Right cardiac atrium (tissue), 5 donors: ENCODE measurements at places on chromosomes 3 and 15. TPM values are rescaled to one million over a fixed set of nuclear protein-coding genes. Genes with fewer than 3 reads are reported as not detected.
A peak's percentile ranks its signal among the peaks of the same experiment; 100 is the strongest.

Gene LRTM1
- not detected for total RNA-seq

Gene EXOG
- 23.8 TPM for total RNA-seq

Gene NME9
- total RNA-seq, result not detected

Gene ATP10A
- 3.0 TPM for total RNA-seq

Gene ZNF619
- total RNA-seq, result 6.3 TPM

Gene CORO2B
- total RNA-seq, result 5.8 TPM

Gene CLSTN2
- total RNA-seq, result 27.5 TPM

Gene LINGO1
- total RNA-seq, result 5.7 TPM

Gene ADGRG7
- total RNA-seq, result not detected

Gene NOX5
- not detected for total RNA-seq

Gene ITIH4
- total RNA-seq, result 3.4 TPM

Gene GOLGA8S
- 0.53 TPM for total RNA-seq

Gene ISG20
- 5.3 TPM for total RNA-seq

DNA sequence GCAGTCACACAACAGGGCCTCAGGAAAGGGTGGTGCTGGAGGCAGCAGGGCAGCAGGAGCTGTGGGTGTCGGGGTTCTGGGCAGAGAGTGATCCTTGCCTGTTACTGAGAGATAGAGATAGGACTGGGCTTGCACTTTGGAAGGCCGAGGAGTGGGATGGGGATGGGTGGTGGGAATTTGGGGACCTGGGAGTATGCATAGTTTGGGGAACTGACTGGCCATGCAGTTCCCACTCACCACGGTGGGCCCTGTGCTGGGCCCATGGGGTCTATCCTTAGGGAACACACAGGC, 192.5 kb upstream of the LINGO1 start:
- DNase-seq, result no peak

DNA sequence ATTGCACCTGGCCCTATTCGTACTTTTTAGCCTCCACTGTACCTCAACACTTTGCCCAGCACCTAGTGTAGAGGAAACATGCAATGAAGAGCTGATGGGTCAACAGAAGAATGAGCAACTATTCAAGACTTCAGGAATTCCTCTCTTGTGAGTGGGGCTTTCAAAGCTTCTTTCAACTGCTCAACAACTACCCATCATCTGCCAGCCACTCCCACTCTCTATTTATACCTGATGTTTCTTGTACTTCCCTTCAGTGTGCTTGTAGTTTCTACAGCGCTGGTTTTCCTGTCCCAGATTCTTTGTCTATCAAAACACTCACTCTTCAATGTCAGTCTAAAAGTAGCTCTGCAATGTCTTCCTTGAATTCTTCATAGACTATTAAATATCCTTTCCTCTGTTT, 168.3 kb upstream of the LPP start:
- DNase-seq, result no peak

- DNase-seq, result no peak
These were observed 281.2 kb upstream of the DPH6 start for GRCh38 chr15:35827141-35827540.

GRCh38 chr3:164852866-164853265, 225.4 kb downstream of the SI start:
- DNase-seq, result no peak

GRCh38 chr3:146912241-146913015, 307.3 kb upstream of the PLSCR5 start:
- DNase-seq, result no peak

DNA sequence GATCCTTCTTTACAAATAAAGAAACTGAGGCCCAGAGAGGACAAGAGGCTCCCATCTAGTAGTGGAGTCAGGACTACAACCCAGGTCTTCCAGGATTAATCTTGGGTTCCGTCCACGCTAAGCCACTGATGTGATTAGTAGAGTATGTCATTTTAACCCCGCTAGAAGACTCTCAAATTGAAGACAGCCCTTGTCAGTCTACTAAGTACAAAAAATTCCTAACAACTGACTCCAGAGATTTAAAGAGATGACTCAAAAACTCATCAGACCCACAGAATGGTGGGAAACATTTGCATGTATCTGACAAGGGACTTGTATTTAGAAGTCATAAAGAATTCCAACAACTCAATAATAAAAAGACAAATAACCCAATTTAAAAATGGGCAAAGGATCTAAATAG, 145.3 kb downstream of the CNTN3 start:
- no peak for DNase-seq

DNA sequence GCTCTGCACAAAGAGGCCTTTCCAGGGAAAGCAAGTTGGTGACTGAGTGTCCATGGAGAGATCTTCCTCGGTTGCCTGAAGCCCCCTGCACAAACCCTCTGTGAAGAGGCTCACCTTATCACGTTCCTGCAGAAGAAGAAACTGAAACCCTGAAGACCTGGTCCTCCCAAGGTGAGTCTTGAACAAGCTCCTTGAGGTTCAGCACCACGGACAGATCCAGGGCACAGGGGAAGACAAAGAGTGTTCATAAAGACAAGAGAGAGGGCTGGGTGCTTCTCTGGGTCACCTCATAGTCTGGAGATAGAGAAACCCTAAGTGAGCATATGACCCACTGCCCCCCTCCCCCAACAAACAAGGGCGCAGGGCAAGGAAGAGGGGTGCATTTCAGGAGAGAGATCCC, 21.7 kb upstream of the TBC1D21 start:
- DNase-seq, result peak; percentile 77

- DNase-seq, result no peak
These were observed 12.1 kb downstream of the VEPH1 start for GRCh38 chr3:157491136-157491535.

- DNase-seq, result no peak
These were observed 713 bp upstream of the PLEKHO2 start for GRCh38 chr15:64841060-64841343.

- DNase-seq, result peak; percentile 41
These were observed 21.7 kb downstream of the ALS2CL start for GRCh38 chr3:46671541-46672348.

DNA sequence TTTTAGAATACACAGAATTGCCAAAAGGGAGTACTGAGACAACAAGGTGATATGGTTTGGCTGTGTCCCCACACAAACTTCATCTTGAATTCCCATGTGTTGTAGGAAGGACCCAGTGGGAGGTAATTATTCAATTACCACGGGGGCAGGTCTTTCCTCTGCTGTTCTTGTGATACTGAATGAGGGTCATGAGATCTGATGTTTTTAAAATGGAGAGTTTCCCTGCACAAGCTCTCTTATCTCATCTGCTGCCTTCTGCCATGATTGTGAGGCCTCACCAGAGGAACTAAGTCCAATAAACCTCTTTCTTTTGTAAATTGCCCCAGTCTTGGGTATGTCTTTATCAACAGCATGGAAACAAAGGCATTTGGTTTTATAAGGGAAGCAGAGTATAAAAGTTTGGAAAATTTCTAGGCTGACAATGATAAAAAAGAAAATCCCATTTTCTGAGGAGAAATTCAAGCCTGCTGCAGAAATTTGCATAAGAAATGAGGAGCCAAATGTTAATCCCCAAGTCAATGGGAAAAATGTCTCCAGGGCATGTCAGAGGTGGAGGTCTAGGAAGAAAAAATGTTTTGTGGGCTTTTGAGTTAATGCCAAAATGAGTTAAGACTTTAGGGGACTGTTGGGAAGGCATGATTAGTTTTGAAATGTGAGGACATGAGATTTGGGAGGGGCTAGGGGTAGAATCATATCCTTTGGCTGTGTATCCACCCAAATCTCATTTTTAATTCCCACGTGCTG, 130.5 kb upstream of the THRB start:
- no peak for DNase-seq
